Stimulated activated CD8-positive, alpha-beta memory T cell treated with anti-CD3 and anti-CD28 coated beads, Interleukin-7, amount 100 ng/mL, for 1 hour (primary cell): ENCODE measurements at places on chromosomes 12 and 14.

- DNase-seq = no peak
These were observed 9.9 kb downstream of the KICS2 start for GRCh38 chr12:64212119-64212746.

GRCh38 chr14:24367514-24368211, at the start of gene NFATC4:
TSS of gene NFATC4 (plus strand) at chr14:24368184. CDS start at chr14:24368341, 157 bp downstream.
- DNase-seq = no peak

GRCh38 chr12:128871516-128871892, 18.2 kb downstream of the GLT1D1 start:
- DNase-seq = no peak

DNA sequence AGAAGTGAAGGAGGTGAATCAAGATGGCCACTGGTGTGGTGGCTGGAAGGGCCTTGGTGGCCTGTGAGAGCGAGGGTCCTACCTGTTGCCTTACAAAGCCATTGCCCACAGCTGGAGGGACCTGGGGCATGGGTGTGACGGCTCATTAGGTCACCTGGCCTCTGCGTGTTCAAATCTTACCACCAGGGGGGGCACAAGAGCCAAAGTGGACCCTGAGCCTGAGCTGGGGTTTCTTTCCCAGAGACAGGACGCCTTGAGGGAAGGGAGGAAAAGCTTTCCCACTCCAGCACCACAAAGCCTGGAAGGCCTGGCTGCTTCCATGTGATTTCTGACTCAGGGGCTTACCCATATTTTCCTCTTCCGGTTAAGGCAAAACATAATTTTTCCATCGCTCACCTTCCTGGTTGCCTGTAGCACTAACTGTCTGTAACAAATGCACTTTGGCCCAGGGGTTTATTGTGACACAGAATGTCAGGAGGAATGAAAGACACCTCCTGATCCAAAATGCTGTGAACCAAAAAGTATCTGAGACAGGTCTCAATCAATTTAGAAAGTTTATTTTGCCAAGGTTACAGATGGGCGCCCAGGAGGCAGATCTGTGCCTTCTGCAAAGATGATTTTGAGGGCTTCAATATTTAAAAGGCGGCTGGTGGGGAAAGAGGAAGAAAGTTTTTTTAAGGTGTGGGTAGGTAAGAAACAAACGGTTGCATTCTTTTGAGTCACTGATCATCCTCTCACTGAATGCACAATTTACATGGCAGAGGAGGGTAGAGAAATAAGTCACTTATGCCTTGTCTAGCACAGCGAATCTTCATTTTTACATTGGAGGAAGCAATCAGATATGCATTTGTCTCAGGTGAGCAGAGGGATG, 4.3 kb upstream of the CD9 start:
- peak; percentile 63 for DNase-seq

DNA sequence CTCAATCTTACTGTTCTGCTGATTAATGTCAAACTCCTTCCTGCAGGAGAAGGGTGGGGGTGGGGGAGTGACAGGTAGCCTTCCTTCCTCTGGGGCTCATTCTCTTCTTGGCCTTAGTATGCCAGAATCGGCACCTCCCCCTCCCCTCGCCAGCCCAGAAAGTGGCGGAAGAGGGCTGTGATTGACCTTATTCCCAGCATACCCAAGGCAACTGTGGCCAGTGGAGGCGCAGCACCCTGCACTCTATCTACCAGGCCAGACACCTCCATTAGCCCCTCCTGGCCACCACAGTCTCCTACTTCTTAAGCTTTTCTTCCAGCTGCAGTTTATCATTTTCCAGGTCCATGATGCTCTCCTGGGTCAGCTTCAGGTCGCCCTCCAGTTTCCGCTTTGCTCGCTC, 15.5 kb downstream of the MYH6 start:
- no peak for DNase-seq

- no peak for DNase-seq
These were observed 4.8 kb downstream of the RNU4-2 start for GRCh38 chr12:120286768-120287490.

- DNase-seq = no peak
These were observed 371 bp upstream of the SHMT2 start for GRCh38 chr12:57229046-57229633.

- no peak for DNase-seq
These were observed 44.4 kb upstream of the IQSEC3 start for GRCh38 chr12:22190-22529.

DNA sequence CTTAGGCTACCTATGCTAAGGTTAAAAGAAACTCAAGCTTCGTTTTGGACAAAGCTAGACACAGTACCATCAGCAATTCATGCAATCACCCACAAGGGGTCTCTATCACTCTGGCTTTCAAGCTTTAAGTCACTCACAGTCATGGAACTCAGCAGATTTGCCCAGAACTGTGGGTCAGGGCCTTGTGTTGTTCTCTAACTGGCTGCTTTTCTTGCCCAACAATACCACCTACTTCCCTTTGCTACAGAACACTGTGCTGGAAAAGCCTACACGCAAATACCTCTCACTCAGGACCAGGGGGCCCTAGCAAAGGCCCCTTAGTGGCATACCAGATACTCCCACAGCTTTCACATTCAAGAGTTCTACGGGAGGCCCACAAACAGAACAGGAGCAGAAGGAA, 9.1 kb downstream of the NEMP1 start:
- no peak for DNase-seq

- DNase-seq = no peak
These were observed 58.9 kb downstream of the DHRS2 start for GRCh38 chr14:23694949-23695663.

DNA sequence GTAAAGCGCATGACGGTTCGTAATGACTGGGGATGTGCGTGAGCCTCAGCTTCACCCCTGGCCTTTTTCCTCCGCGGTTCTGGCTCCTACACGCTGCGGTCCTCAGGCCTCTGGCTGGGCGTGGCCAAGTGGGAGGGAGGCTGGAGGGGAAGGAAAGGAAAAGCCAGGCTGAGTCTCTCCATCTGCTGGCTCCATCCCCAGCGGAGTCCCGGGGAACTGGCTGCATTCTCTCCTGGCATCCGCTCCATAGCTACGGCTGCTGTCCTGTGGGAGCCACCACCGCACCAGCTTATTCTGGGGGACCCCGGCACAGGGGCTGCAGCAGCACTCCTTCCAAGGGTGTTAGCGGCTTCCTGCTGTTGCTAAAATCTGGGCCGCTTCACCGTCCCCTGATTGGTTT, 68.2 kb upstream of the SLC24A4 start:
- DNase-seq = no peak

GRCh38 chr12:28053564-28053963, 81.0 kb upstream of the PTHLH start:
- DNase-seq = no peak

DNA sequence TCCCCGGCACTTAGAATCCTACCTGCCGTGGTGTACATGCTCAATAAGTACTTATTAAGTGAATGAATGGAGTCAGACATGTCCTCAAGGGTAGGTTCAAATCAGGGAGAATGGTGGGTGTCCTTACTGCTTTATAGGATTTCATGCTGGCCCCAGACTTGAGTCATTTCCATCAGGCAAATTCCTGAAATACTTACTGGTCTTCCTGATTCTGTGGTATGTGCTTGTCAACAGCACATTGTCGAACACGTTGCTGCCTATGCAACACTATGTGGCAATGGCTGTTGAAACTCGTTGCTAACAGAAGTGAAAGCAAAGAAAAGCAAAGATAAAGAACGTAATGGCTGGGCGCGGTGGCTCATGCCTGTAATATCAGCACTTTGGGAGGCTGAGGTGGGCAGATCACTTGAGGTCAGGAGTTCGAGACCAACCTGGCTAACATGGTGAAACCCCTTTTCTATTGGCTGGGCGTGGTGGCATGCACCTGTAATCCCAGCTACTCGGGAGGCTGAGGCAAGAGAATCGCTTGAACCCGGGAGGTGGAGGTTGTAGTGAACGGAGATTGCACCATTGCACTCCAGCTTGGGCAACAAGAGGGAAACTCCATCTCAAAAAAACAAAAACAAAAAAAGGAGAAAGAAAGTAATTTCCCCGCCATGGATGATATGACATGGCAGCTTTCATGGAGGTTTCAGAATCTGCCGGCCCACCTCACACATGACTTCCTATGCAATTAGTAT, 214.9 kb downstream of the ZFP36L1 start:
- DNase-seq = no peak

GRCh38 chr12:80086025-80086424, 13.3 kb upstream of the OTOGL start:
- DNase-seq = no peak

DNA sequence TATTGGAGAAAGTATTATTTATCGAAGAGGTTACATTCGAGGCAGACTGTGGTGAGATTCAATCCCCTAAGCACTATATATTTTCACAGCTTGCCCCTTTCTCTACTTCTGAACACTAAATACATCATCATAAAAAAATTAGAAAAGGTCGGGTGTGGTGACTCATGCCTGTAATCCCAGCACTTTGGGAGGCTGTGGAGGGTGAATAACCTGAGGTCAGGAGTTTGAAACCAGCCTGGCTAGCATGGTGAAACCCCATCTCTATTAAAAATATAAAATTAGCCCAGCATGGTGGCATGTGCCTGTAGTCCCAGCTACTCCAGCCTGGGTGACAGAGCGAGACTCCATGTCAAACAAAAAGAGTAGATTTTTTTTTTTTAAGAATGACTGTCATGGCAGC, 70.6 kb upstream of the MYF6 start:
- DNase-seq = no peak

DNA sequence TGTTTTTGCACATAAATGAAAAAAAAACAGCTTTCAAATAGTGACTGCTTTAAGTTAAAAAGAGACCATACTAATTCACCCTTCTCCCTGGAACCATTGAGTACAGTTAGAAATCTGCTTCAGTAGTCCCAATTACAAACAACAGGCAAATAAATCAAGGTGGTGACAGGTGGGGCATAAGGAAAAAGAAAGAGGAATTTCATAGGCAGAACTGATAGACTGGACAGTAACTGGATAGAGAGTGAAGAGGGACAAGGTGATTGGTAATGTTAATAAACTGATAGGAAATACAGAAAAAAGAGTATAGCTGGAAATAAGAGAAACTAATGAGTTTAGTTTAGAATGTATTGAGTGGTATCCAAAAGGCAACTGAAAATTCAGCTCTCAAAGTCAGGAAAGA, 56.0 kb downstream of the SLC41A2 start:
- no peak for DNase-seq

DNA sequence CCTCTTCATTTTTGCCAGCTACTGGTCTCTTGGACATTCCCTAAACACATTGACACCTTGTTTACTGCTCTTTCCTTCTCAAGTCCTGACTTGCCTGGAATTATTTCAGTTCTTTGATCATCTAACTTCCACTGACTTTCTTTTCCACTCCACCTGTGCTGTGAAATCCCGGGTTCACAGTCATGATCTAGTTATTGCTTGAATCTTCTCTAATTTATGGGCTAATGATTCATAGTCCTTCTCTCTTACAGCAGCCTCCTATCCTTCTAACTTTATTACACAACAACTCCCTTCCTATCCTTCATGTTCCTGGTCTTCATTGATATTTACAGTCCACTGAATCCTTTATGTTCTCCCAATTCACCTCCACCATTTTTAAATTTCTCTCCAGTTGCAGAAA, 260.1 kb downstream of the C12orf75 start:
- no peak for DNase-seq

DNA sequence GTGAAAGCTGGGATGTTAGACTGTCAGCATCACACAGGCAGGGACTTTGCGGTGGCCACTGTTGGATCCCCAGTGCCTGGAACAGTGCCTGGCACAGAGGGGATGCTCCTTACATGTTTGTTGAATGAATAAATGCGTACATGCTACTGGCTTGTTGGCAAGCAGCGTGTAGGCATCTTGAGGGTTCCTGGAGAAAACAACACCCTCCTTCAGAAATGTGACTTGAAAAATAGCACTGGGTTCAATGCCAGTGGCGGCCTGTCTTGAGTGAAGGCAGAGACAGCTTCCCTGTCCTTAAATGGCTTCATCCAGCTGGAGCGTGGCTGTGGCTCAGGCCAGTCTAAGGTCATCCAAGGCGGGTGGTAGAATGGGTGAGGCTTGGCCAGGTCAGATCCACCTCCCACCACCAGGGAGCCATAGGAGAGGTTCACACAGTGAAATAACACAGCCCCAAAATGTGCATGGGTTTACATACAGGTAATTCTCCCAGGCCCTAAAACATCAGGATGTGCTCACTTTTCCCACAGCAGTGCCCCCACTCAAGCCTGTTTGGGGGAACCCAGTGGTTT, 171.4 kb downstream of the PHETA1 start:
- no peak for DNase-seq

DNA sequence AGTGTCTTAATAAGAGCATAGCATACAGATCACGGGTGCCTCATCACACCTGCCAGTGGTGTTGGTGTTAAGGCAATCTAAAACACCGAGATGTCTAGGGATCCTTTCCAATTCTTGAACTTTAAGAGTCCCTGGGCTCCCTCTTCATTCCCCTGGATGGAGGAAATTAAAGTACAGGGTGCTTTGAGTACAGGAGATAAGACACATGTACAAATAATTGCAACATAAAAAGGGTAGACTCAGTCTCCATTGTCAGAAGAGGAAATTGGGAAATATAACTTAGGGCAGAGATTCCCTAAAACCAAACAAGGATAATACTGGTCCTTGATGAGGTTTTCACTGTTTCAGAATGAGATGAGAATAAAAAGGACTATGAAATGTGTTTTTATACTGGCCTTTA, 34.9 kb downstream of the SCFD1 start:
- DNase-seq = no peak

GRCh38 chr14:37411079-37411735, 183.8 kb downstream of the FOXA1 start:
- no peak for DNase-seq

GRCh38 chr12:53625373-53625945, 723 bp downstream of the ATF7 start:
- no peak for DNase-seq

DNA sequence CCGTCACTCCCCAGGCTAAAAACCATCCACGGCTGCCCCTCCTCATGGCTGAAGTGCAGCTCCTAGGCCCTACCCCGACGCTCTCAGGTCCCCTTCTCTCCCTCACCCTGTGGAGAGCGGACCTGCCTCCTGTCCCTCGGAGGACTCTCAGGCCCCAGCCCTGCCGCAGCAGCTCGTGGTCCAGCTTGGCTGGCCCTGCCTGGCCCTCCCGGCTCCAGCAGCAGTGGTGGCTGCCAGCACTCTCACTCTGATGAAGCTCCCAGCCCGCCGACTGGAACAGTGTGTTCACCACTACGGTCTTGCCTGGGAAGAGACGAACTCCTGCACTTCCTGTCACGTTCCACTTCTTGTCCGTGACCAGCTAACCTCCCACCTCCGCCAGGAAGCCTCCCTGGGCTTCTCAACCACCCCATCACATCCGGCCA, 11.1 kb downstream of the BAG5 start:
- DNase-seq = no peak
